ENCODE measurements at places on chromosomes 16 and 17.

DNA sequence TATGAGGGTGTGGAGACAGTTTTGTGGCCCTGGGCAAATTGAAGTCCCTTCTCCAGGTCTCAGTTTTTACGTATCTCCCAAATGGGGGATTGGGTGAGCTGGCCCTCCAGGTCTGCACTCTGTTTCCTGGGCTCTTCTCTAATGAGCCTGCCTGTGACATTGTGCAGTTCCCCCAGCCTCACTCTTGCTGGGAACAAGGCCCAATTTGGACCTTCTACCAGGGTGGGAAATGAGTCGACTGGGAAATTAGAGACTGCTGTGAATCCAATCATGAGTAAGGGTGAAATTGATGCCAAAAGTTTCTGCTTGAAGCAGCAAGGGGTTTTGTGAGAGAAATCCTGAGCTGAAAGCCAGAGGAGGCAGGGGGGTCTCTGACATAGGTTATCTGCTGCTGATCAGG is 71.5 kb upstream of the KSR1 start:
- no peak for DNase-seq

- no peak for DNase-seq
Observed at GRCh38 chr16:67027046-67027445, 1.9 kb upstream of the CBFB start.

GRCh38 chr17:7881276-7882054 is 7.1 kb upstream of the CHD3 start:
- no peak for DNase-seq

DNA sequence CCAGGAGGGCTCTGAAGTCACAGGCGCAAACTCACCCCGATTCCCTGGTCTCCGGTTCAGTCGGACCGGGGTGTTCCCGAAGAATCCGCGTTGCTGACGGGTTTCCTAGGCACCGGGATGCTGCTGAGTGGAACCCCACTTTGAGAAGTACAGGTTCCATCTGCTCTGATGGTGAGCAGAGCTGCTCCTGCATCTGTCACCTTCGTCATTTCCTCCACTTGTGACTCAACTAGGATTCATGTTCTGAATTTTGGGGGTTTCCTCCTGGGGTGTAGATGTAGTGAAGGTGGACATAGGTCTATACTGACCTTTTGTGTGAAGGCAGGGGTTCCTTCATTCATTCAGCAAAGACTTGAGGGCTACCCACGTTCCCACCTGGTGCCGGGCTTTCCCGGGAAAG is 25.0 kb downstream of the LGALS3BP start:
- DNase-seq, result no peak

DNA sequence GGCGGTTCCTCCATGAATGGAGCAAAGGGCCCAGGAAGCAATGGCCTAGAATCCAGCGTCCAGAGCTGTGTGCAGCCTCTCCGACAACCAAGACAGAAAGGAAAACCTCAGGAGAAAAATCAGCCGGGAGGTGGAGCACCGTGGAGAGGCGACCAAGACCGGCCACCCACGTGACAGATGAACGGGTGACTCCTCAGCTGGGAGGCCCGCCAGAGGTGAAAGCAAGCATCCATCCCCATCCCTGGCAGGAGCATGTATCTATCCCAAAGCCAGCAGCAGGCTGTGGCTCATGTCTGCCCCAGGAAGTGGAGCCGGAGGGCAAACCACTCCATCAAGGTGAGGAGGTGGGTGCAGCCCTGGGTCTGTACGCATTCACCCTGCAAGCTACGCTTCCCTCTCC is 52.1 kb downstream of the FOXL1 start:
- DNase-seq, result no peak

GRCh38 chr17:37066322-37067255 is 117.8 kb downstream of the AATF start:
- DNase-seq, result no peak

- no peak for DNase-seq
Observed at GRCh38 chr17:51590071-51590656, 329.8 kb downstream of the UTP18 start.

GRCh38 chr17:16915752-16916556 is 56.0 kb downstream of the TNFRSF13B start:
- no peak for DNase-seq

- no peak for DNase-seq
Observed at GRCh38 chr17:82023447-82024241, 539 bp downstream of the LRRC45 start.

DNA sequence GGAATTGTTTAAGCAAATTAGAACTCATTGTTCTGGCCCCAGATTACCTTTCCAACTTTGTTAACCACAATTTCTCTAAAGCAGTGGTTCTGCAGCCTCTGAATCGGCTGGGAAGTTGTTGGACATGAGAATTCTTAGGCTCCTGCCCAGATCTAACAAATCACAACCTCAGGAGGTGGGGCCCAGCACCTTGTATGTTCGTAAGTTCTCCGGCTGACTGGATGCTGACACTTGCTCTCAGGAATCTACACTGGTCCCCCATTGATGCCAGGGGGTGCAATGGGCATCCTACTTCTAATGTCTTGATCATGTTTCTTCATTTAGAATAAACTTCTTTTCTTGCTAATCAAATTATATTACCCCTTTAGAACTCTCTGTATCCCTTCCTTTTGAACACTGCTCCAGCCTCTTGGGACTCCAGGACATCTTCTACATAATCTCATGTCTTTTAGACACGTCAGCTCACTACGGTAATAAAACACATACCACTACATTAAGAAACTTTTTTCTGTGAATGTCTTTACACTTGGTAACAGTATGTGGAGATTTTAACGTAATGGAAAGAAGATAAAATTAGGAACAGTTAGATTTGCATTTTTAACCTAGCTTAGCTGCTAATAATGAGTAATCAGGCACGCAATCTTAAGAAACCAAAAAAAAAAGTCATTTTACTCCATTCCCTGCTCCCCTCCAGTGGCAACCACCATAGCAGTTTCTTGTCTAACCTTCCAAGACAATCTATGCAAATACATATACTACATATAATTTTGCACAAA is 143.2 kb downstream of the ITFG1 start:
- DNase-seq, result no peak

DNA sequence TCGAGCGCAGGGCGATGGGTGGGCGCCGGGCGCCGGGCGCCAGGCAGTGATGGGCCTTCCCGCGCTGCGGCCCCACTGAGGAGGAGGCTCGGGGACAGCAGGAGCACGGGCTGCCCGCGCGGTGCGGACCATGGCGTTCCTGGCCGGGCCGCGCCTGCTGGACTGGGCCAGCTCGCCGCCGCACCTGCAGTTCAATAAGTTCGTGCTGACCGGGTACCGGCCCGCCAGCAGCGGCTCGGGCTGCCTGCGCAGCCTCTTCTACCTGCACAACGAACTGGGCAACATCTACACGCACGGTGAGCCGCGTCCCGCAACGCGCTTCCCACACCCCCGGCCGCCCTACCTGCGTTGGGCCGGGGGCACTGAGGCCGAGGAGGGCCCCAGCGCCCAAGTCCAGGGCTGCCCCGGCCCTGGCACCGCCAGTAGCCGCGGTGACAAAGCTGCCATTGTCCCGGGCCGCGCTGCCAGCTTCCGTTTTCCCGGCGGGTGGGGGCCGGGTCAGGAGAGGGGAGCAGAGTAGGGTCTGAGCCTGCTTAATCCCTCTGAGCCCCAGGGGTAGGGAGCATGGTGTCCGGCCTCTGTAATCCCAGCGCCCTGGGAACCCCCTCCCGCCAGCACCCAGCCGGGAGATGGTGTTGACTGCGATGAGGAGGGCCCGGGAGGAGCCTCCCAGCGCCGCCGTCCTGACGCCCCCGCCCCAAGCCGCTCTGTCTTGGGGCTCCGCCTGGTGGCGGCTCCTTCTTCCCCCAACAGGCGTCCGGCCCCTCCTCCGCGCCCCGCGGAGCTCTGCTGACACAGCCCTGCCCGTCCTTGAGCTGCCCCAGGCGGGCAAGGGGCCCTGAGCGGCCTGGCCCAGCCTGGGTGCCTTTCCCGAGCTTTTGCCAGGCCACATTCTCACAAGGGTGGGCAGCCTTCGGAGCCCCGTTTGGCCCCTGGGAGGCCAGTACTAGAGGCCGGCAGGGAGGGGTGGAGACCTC is 685 bp downstream of the PAQR4 start:
- no peak for DNase-seq

DNA sequence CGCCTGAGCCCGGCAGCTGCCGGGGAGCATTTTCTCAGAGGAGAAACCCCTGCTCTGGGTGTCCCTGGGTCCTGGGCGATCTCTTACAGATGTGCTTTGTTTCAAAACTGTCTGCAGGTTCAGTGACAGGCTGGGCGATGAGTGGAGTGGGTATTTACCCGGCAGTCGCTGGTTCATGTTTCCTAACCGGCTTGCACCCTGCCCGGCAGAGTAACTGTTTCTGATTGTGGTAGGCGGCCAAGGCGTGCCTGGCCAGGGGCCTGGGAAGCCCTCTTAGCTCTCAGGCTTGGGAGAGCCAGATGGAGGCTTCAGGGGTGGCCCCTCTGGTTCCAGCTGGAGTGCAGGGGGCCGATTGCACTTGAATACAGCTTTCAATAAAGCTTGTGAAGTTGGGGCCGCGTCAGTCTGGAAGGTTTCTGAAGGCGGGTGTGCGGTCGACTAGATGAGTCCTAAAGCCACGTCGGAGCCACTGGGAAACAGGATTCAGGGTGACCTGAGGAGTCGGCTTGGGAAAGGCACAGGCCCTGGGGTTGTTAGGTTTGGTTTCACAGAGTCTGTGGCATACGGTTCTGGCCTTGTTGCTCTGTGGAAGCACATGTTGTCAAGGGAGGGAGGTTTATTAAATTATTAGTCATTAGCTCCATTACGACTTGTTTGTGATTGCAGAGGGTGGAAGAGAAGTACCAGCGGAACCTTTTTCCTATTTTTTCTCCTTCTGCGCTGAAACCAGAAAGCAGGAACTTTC is 1.4 kb downstream of the BAIAP2 start:
- no peak for DNase-seq

DNA sequence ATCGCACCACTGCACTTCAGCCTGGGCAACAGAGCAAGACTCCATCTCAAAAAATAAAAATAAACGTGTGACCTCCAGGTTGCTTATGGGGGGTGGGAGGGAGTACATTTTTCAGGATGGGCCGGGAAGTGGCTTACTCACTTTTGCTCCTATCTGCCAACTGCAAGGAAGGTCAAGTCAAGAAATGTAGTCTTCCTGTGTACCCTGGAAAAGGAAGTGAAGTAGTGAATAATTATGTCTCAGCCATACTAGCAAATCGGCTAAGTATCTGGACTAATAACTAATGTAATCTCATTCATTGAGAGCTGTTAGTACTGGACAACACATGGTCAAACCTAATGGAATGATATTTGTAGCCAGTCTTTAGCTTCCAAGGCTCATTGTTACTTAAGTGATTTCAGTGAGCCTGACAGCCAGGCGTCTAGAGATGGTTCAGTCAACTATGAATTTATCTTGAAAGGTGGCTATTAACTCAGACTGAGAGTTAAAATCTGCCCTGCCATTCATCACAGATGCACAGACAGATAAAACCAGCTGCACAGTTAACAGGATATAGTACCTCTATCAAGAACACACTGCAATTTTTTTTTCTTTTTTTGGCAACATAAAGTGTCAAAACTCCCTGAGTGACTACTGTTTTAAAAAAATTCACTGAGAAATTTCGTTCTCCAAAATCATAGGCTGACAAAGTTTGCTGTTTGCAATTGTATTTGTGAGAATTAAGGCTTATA is 3.7 kb upstream of the TACO1 start:
- DNase-seq, result no peak

DNA sequence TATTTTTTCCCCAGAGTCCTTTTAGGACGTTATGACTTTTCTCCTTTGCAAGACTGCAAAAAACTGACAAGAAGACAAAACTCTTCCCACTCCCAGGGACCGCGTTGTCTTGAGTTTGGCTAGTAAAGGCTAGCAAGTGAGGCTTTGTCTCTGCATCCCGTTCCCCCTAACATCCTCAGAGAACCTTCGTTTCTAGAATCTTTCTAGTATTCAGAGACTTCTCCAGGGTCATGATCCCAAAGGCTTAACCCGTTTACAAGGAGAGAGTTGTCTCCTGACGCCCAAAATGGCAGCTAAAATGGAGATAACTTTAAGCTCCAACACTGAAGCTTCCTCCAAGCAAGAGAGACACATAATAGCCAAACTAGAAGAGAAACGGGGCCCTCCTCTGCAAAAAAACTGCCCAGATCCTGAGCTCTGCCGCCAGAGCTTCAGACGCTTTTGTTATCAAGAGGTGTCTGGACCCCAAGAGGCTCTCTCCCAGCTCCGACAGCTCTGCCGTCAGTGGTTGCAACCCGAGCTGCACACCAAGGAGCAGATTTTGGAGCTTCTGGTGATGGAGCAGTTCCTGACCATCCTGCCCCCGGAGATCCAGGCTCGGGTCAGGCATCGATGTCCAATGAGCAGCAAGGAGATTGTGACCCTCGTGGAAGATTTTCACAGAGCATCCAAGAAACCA is 843 bp downstream of the ZNF174 start:
- DNase-seq, result no peak

DNA sequence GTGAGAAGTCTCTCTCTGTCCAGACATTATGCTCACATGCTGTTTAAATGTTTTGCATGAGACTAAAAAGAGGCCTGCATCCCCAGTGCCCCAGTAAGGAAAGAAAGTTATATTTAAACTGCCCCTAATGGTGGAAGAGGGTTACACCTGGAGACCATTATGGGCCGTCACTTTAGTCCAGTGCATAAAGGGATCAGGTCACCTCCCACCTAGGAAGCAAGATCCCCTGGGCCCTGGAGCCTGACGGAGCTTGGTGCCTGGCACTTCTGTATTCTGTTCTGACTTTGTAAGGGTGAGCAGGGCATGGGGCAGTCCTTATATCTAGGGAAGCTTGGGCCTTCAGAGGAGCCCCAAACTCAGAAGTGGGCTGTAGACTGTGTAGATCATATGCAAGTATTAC is 67.9 kb downstream of the CPPED1 start:
- DNase-seq, result no peak

Measured in cortex of kidney (tissue), 1 donor.